Thymus (tissue), 14 donors: ENCODE measurements at places on chromosomes 6 and 20.

DNA sequence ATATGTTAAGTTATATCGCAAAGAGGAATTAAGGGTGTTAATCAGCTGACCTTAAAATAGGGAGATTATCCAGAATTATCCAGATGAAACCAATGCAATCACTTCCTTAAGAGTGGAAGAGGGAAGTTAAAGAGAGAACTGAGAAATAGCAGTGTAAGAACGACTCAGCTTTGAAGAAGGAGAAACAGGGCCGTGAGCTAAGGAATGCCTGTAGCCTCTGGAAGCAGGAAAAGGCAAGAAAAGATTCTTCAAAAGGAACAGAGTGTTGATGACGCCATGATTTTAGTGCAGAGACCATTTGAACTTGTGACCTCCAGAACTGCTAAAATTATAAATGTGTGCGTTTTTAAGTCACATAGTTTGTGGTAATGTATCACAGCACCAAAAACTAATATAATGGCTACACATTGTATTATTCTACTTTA, 32.7 kb downstream of the ILRUN start:
- H3K4me1 ChIP-seq, result peaks cover 6% of the 10 kb centered on the region
- no peak overlapping the region for H3K4me3 ChIP-seq
- H3K27ac ChIP-seq, result no peak overlapping the region
- H3K27me3 ChIP-seq, result no peaks in the 10 kb centered on the region
- DNase-seq, result no peak

GRCh38 chr6:4349931-4350330, 214.6 kb upstream of the ECI2 start:
- H3K4me3 ChIP-seq, result no peak overlapping the region
- H3K4me1 ChIP-seq, result no peaks in the 10 kb centered on the region
- H3K36me3 ChIP-seq, result no peaks in the 10 kb centered on the region
- H3K27ac ChIP-seq, result no peak overlapping the region
- DNase-seq, result no peak

DNA sequence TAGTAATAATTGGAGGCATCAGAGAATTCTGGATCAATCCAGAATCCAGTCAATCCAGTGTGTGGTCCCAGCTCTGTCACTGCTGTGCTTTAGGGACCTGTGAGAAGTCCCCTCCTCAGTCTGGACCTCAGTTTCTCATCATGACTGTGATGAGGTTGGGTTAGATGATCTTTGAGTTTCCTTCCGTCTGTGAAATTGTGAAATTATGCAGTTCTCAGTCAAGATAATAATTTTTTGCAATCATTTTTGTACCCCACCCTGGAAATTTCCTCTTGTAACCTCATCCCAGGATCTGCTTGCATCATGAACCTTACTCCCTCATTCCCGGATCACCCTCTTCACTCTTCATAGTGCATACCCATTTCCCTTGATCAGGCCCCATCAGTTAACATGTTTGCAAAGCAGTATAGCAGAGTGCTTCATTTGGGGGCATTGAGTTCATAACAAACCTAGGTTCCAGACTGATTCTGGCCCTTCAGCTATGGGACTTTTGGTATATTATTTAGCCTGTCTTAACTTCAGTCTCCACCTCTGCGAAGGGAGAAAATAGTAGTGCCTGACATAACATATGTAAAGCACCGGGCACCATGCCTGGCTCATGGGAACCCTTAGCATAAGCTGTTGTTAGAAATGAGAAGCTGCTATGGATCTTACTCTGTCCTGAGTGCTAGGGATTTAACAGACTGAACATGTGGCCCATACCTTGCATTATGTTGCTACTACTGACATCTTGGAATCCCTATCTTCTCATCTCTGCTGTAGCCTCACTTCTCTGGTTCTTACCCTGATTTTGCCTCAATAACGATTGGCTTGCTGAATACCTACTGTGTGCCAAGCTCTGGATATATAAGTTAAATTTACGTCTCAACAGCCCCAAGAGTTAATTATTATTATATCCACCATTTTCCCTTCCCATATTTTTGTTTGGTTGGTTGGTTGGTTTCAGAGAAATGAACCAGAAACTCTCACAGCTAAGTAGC, 1.3 kb downstream of the ZNF76 start:
- no peak overlapping the region for H3K27ac ChIP-seq
- no peaks in the 10 kb centered on the region for H3K36me3 ChIP-seq
- H3K4me3 ChIP-seq, result no peak overlapping the region
- H3K27me3 ChIP-seq, result no peaks in the 10 kb centered on the region
- DNase-seq, result no peak

- DNase-seq, result no peak
- H3K4me1 ChIP-seq, result no peaks in the 10 kb centered on the region
- H3K36me3 ChIP-seq, result no peaks in the 10 kb centered on the region
- no peak overlapping the region for H3K4me3 ChIP-seq
Measured at GRCh38 chr6:98498866-98499265, 335.5 kb upstream of the POU3F2 start.

- peaks cover 3% of the 10 kb centered on the region for H3K4me1 ChIP-seq
- H3K36me3 ChIP-seq, result no peaks in the 10 kb centered on the region
- peak overlapping the region; percentile 49 for H3K4me3 ChIP-seq
- no peak for DNase-seq
Measured at GRCh38 chr6:135853227-135853626, 1.7 kb downstream of the PDE7B start.
